Suppressor macrophage treated with lipopolysaccharide for 4 hours (primary cell): ENCODE measurements at places on chromosomes 2 and 18.

DNA sequence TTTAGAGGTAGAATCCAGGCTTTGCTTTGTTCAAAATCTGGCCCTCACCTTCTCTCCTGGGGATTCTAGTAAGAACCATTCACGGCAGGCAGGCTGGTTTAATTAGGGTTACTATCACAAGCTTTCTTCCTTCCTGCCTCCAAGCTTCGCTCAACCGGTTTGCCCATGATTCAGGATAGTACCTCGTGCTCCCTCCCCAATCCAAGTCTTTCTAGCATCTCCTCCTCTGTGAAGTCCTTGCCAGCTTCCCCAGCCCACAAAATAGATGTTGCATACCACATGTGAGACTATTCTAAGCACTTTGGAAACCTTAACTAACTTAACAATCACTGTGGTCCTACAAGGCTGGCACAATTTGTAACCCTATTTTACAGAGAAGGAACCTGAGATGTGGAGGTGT is 135.1 kb downstream of the SOCS6 start:
- DNase-seq, result no peak

- no peak for DNase-seq
Observed at GRCh38 chr18:79779021-79779699, 18.6 kb upstream of the KCNG2 start.

GRCh38 chr2:219723311-219723710 is 95.9 kb downstream of the SLC4A3 start:
- DNase-seq, result no peak

DNA sequence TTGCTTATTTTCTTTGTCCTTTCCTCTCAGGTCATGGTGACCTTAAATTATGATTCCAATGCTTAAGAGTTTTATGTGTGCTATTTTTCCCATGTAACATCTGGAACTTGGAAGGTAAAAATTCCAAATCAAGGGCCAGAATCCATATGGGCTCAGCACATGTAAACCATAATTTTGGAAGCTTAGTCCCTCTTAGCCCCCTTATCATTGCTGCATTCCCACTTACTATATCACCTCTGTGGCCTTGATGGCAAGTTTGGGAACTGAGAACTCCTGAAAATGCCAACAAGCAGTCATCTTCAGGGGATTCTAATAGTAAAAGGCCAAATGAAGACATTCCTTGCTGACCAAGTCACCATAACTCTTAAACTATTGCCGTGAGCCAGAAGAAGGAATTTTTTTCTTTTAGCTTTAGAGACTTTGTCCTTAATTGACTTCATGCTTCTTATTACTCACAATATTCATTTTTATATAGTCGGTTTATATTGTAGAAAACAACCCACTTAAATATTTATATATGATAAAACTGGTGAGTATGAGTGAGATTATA is 251.4 kb downstream of the SLC8A1 start:
- DNase-seq, result no peak

- DNase-seq, result no peak
Observed at GRCh38 chr2:28344756-28345373, 47.8 kb upstream of the FOSL2 start.

GRCh38 chr2:197813093-197813787 is 8.8 kb downstream of the PLCL1 start:
- DNase-seq, result peak; percentile 72

DNA sequence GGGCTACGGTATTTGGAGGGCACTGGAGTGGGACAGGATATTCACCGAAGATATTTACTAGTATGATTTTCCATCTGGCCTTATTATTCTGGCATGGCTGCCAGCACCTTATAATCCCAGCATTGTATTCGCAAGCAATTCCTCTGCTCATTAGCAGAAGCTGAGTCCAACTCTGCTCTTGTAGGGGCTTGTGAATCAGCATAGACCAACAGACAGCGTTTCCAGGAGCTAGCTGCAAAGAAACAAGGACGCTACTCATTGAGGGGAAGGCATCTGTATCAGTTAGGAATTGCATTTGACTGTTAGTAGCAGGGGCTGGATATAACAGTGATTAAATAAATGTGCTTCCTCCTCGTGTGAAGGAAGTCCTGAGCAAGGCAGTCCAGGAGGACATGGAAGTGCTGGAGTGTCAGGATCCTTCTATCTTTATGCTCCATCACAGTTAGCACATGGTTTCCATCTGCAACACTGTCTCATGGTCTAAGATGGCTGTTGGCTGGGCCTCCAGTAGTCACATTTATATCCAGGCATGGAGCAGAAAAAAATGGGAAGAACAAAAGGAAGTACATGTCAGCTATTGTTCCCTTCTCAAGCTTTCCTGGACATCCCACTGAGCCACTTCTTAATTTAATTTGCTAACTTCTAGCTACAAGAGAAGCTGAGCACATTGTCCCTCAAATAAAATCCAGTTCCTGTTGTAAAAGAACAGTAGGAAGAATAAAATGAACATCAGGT is 214.1 kb downstream of the C1D start:
- no peak for DNase-seq

- DNase-seq, result peak; percentile 44
Observed at GRCh38 chr2:152176113-152176714, 651 bp upstream of the STAM2 start.

- DNase-seq, result no peak
Observed at GRCh38 chr2:223232896-223233295, 180.9 kb downstream of the KCNE4 start.

DNA sequence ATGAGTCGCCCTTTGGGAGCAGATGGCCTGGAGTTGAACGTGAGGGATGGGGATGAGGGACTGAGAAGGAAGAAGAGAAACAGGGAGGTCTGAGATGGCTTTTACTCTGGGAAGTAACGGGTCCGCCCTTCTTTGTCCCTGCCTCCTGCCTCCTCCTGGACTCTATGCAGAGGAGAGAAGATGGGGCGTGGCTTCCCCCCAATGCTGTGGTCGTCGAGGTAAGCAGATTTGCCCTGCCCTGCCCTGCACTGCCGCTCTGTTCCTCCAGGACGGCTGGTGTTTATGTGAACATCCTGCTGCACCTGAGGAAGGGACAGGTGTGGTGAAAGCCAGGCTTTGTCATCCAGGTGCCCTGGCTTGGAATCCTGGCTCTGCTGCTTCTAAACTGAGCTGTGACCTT is 13.5 kb upstream of the NTSR2 start:
- no peak for DNase-seq

GRCh38 chr2:16861530-16861929 is 195.9 kb upstream of the CYRIA start:
- DNase-seq, result peak; percentile 80

DNA sequence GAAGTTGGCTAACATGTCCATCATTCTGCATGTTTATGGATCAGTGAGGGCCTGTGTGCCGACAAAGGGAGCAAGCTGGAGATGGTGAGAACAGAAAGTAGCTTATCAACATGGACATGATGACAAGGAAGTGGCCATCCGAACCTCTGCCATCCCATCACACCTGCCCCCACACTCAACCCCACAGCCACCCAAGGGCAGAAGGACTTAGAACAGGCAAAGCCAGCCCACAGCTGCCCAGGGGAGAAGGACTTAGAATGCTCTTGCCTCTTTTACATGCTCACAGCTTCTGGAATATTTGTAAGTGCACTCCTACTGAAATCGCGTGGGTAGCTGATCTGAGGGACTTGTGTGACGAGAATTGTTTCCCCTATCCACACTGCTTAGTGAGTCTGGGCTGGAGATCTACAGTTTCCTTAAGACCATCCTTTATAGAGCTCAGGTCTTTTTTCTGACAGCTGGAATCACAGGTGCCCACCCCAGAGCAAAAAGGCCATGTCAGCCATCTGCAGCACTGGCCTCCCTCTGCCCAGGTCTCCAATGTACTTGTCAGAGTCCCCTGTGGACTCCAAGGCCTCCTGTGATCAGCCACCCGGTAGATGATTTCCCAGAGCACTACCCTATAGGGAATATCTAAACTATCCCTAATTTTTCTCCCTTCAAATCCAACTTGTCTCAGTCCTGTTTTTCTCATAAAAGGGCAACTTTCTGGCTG is 154.1 kb downstream of the SMAD7 start:
- DNase-seq, result no peak

DNA sequence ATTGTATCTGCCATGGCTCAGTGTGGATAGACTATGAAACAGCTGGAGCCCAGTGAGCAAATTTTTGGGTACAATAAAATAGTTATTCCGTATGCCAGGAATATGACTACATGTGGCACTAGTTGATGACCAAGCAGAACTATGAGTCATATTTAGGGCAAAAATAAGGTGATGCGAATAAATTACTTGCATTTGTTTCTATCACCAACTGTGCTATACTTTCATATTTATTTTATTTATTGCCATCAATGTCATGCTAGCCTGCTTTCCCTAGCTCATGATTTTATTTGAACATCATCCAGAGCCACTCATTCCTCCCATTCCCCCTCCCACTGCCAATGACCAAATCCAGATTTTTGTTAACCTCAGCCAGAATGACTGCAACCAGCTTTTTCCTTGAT is 13.3 kb upstream of the FAP start:
- DNase-seq, result no peak

DNA sequence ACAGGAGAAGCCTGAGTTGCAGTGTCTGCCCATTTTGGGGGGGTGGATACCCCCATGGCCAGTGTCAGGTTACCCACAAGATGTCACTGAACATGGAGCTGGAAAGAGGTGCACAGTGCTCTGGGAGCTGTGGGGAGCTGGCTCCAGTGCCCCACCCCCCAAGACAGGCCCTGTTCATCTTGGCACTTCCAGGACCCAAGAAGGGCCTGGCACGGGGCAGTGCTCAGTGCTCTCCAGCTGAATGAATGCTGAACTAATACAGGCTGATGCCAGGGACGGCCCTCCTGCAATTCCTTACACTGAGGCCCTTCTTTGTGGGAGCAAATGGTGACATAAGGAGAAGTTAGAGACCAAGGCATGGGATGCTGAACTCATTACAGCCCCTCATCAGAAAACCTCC is 163.4 kb upstream of the GLI2 start:
- no peak for DNase-seq

DNA sequence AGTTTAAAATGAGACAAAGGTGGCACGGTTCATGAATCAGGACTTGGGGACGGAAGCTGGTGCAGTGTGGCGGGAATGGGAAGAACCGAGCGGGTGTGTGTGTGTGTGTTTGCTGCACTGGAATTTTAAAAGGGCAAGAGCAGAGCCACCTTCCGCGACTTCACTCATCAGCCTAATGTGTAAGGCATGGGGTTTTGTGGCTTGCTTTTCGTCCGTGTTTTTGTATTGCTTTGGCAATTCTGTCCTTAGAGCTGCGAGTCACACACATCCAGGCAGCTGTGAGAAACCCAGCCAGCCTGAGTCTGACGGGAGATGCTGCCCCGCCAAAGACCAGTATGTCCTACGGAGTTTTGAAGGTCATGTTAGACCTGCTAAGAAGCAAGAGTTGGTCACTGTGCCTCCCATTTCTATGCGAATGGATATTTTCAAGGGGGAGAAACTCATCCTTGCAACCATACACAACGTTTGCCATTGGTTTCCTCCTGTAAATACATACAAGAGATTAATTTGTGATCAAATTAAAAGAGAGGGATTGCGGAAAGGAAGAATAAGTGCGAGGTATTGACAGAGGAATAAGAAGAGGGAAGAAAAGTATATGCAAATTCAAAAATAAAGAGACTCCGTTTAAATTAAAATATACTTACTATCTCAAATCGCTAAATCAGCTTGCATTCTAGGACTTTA is 665 bp upstream of the CACNB4 start:
- peak; percentile 18 for DNase-seq

DNA sequence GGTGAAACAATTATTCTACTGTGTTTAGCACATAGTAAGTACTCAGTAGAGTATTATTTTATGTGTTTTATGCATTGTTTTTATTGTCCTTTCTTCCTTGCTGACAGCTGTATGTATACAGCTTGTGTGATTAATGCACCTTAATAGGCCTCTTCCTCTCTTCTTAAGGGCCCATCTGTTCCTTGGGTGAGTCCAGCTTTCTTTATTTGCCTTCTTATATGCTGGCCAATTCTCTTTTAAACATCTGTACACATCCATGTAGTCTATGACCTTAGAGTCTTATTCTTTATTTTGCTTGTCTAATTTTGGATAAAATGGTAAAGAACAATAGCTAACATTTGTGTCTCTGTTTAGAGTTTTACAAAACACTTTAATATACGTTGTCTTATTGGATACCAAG is 333.7 kb upstream of the MEIS1 start:
- DNase-seq, result no peak

DNA sequence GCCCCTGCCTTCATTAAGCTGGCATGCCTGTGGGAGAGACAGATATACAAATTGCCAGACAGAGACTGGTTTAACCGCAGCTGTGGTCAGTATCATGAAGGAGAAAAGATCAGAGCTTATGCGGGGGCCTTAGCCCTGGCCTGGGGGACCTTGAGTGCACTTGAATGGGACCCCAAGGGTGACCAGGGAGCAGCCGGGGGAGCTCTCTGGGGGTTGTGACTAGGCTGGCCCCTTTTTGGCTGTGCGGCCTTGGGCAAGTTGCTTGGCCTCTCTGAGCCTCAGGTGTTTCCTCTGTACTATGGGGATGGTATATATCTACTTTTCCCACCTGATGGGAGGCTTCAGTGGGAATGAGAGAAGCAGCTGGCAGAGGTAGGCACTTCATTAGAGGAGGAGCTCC is 35.7 kb downstream of the INHBB start:
- no peak for DNase-seq

DNA sequence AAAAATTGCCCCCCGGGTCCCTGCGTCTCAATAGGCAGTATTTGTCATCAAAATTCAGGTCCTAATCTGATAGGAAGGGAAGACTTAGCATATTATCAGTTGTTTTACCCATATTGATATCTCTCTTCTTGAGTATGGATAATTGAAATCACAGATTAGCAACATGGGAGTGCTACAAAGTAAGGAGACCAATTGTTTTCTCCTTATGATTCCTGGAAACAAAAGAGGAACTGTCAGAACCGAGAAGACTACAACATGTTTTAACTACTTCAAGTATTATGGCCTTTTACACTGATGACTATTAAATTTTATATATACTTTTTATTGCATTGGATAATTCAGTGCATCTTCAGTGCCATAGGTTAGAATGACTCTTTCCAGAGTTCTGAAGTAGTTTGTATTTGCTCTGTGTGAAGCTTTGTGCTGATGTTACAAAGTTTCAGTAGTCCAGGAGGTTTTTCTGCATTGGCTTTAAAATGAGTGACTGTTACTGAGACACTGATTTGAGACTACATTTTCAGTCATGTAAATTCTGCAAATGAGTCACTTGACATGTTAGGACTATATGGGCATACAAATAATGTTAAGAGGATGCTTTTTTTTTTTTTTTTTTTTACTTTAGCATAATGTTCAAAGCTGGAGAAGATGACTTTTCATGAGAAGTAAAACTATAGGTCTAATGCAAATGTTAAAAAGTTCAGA is 19.7 kb upstream of the TLK1 start:
- DNase-seq, result no peak

DNA sequence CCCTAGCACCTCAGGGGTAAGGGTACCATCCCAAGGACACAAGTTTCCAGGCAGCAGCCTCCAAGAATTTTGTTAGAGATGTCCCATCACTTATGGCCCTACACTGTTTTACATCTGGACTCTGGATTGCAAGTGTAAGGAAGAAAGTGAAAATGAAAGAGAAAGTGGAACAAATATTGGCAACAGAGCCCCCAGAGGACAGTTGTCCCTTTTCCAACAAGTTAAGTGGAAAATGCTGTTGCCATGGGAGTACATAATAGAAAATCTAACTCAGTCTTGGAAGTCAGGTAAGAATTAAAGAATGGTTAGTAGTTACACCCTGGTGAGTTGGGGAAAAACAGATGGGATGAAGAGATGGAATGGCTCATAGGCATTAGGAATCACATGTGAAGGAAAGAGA is 50.6 kb downstream of the TTC21B start:
- DNase-seq, result peak; percentile 47
